Fibroblast of skin of left quadriceps (primary cell): ENCODE measurements at places on chromosomes 1 and 21.

- no peak for DNase-seq
These were observed 3.8 kb downstream of the TRPM2 start for GRCh38 chr21:44357064-44357837.

- DNase-seq, result no peak
These were observed 961 bp upstream of the FUCA1 start for GRCh38 chr1:23869051-23869450.

DNA sequence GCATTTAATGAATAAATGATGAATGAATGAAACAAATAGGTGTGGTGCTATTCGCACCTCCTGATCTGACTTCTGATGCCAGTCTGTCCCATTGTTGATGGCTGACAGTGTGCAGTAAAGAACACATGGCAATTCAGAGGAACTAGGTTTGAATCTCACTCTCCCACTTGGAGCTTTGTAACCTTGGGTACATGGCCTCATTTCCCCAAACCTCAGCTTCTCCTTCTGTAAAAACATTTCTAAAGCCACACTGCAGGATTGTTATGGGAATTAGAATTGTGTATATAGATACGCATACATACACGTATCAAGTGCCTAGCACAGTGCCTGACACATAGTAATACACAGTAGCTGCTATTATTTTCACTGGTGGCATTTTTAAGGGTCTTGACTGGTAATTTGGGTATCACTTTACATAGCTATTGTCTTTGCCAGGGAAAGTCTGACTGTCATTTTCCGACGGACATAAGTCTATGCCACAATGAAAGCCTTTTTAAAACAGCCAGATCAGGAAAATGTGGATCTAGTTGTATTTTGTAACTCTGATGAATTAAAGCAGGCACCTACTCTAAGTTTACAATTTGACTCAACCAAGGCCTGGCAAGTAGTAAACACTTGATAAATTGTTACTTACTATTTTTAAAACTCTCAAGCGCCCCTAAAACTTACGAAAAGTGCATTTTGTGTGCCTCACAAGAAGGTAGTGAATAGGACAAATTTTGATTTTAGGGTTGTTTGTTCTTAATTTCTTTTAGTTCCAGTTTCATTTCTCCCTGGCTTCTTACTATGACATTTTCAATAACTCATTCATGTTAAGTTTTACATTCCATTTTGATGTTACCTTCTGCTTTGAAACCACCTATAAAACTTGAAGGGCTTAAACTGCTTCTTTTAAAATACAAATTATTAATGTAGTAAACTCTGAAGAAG is 164.4 kb downstream of the SDCCAG8 start:
- no peak for DNase-seq

DNA sequence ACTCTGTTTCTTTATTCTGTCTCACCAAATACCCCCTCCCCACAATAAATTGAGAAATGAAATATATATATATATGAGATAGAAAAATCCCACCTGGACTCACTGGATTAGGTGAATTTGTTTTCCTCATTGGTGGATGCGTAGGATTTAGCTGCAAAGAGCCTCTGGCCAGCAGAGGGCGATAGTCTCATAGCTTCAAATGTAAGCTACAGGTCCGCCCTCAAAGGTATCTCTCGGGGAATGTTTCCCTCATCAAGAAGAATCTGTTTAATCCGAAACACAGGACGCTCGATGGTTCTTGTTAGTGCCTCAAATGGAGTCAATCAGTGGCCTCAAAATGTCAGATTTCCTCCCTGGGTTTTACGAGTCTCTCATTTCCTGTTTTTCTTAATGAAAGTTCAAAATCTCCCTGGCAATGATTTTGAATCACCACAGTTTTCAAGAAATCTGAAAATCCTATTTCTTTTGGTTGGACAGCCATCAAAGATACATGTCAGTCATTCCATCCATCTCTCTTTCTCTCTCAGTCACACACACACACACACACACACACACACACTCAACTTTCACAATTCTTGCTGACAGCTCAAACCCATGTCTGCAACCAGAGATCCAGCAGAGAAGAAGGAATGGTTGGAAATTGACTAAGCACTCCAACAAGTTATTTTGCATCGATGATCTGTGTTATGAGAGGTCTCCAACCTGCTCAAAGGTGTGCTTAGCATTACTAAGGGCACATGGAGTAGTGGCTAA is 13.9 kb upstream of the CAMK1G start:
- DNase-seq, result no peak

DNA sequence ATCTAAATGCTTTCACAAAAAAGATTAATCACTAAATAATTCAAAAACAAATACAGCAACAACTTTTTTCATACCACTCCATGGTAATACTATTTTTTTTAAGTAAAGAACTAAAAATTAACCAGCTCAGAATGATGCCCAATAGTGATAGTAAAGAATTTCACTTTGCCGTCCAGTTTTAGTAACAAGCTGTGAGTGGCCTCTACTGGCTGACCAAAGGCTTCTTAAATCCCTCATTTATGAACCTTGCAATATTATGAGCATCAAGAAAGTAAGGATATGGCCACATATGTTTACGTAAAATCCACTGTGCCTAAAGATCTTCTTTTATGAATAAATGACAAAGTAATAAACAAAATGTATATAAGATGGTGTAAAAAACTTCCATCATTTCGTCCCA is 108.6 kb downstream of the GPATCH2 start:
- DNase-seq, result no peak
